ENCODE measurements at places on chromosomes 7 and 10. TPM values are rescaled to one million over a fixed set of nuclear protein-coding genes. Genes with fewer than 3 reads are reported as not detected.

DNA sequence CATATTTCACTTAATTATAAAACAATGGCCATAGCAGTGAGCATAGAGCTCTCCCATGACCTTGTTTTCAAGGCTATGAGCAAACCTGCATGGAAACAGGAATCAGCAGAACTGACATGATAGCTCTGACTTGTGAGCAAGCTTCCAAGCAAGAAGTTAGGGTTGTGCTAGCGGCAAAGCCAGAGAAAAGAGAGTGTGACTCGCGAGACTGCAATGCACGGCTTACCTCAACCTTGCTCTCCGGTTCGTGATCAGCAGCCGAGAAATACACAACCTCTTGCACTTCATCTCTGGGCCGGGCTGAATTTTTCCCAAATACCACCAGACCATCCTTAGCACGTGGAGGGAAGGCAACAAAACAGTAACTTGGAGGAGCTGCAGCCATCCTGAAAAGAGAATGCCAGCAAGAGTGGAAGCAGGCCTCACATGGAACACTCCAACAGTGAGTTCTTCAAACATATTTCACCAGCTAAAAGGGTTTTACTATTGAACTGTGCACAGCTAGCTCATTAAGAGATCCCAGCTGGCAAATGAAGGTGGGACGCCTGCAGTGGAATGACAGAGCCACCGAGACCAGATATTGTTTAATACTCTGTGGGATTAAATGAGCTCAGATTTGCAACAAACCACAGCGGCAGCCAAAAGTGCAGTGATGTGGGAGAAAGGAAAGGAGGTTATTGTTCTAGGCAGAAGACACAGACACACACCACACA is 20.8 kb downstream of the SCRN1 start:
- H3K27ac ChIP-seq, result peak overlapping the region; percentile 38
- H3K4me3 ChIP-seq, result no peak overlapping the region
- DNase-seq, result peak; percentile 85
- H3K36me3 ChIP-seq, result peaks cover 12% of the 10 kb centered on the region

The TFR2 gene
- total RNA-seq, result 0.50 TPM

DNA sequence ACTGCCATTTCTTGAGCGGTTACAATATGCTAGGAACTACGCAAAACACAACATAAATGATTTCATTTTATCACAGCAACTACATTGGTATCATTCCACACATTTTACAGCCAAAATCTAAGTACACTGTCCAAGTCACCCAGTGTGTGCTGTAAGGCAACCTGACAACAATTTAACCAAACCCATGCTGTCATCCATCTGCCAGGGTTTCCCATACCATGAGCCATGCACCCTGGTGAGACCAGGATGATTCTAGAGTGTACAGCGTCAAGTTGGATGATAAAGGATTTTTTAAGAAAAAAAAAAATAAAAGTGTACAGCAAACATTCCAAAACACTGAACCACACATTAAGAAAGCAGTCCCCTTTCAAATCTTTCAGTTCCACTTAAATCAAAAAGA is 52.9 kb downstream of the PIK3AP1 start:
- no peak overlapping the region for H3K27ac ChIP-seq
- peak; percentile 58 for DNase-seq
- no peak overlapping the region for H3K4me3 ChIP-seq
- H3K36me3 ChIP-seq, result no peaks in the 10 kb centered on the region

DNA sequence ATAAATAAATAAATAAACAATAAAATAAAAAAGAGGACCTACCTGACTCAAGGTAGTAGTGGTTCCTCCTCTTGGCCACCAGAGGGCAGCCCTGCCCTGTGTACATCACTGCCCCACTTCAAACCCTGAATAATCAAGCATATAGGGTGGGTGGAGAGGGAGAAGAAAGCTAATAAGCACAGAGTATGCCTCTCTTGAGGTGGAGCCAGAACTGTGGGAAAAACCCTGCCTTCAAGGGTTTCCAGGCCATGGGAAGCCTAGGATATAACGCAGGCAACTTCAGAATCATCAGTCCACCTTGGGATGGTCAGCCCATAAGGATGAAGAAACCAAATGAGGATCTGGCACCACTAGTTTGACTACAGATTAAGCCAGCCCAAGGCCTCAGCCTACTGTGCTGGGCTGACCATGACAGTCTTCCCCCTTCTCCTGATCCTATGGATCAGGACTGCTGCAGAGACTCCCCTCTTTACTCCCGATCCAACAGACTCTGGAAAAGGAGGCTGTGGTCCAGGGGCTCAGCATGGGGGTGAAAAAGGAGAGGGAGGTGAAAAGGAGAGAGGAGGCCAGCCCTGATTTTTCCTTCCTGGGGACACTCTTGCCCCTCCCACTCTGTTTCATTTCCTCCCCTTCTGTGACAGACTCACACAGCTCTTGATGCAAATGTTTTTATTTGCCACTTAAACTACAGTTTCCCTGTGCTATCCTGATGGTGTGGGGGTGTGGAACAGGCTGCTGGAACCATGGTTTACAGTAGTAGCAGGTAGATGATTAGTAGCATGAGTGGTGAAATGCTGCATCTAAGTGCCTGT is 10.1 kb downstream of the AVPI1 start:
- no peak overlapping the region for H3K27ac ChIP-seq
- H3K27me3 ChIP-seq, result no peaks in the 10 kb centered on the region
- peaks cover 21% of the 10 kb centered on the region for H3K36me3 ChIP-seq
- H3K4me1 ChIP-seq, result peaks cover 5% of the 10 kb centered on the region

The MALRD1 gene
- total RNA-seq, result 0.24 TPM

DNA sequence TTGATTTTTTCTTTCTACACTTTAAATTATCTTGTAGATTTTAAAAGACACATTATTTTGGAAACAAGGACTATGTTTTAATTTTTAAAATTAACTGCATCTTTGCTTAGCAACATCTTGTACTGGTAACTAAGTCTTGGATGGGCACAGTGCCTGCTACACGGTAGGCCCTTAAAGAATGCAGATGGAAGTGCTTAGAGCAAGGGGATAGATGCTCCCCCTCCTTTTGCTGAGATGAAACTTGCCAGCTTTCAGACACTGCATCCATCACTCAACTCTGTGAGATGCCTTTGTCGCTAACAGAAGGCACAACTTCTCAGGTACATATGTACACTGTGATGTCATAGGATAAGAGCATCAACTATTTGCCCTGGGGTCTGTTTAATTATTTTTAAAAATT is 103.9 kb downstream of the LRRC18 start:
- no peaks in the 10 kb centered on the region for H3K27me3 ChIP-seq
- no peaks in the 10 kb centered on the region for H3K4me1 ChIP-seq
- H3K4me3 ChIP-seq, result no peak overlapping the region
- H3K27ac ChIP-seq, result no peak overlapping the region

- H3K27ac ChIP-seq, result no peak overlapping the region
- H3K36me3 ChIP-seq, result no peaks in the 10 kb centered on the region
- H3K4me1 ChIP-seq, result no peaks in the 10 kb centered on the region
- no peaks in the 10 kb centered on the region for H3K27me3 ChIP-seq
- no peak overlapping the region for H3K4me3 ChIP-seq
Observed at GRCh38 chr7:24133691-24134090, 150.3 kb upstream of the NPY start.

The BAMBI gene
- total RNA-seq, result 45.4 TPM

The CYP26A1 gene
- total RNA-seq, result 0.53 TPM

The KCNMA1 gene
- 45.8 TPM for total RNA-seq

The FFAR4 gene
- not detected for total RNA-seq

- H3K27ac ChIP-seq, result no peak overlapping the region
- peaks cover 7% of the 10 kb centered on the region for H3K4me1 ChIP-seq
- H3K36me3 ChIP-seq, result no peaks in the 10 kb centered on the region
- H3K27me3 ChIP-seq, result no peaks in the 10 kb centered on the region
Observed at GRCh38 chr7:70214071-70214470, 615.8 kb downstream of the AUTS2 start.

The ABCB1 gene
- 1.8 TPM for total RNA-seq

- H3K4me1 ChIP-seq, result no peaks in the 10 kb centered on the region
- no peaks in the 10 kb centered on the region for H3K36me3 ChIP-seq
- no peak overlapping the region for H3K4me3 ChIP-seq
Observed at GRCh38 chr10:95391164-95391563, 100.4 kb upstream of the PDLIM1 start.

DNA sequence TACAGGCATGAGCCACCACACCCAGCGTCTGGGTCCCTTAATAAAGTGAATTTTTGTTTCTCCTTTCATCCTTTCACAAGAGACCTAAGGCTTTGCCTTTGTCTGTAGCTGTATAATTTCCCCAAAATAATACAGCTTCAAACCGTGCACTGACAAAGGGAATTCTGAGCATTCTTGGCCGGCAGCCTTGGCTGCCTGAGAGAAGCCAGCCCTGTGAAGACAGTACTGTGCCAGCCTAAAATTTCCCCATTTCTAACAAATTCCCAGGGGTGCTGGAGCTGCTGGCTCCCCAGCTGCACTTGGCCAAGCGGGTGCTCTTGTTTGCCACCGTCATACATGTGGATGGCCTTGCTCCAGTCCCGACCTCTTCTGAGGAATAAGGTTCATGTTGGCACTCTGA is 106.2 kb downstream of the ZMYND11 start:
- H3K4me1 ChIP-seq, result no peaks in the 10 kb centered on the region
- no peak overlapping the region for H3K4me3 ChIP-seq
- peaks cover 13% of the 10 kb centered on the region for H3K36me3 ChIP-seq

DNA sequence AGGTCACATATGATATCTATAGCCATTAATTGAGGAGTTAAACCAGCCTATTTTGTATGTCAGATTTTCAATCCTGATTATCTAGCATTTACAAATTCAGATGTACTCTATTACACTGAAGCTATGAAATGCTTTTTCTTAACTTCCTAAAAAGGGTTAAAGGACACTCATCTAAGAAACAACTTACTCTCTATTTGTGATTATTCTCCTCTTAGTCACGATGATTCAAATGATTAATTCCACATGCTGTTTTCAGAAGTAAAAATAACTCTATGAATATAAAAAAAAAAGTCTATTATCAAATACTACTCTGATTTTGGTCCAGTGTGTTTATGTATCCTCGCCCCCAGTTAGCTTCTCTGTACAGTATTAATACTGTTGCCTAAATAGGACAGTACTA is 1199.9 kb downstream of the GATA3 start:
- H3K36me3 ChIP-seq, result no peaks in the 10 kb centered on the region
- DNase-seq, result peak; percentile 70
- peak overlapping the region; percentile 62 for H3K27ac ChIP-seq
- no peaks in the 10 kb centered on the region for H3K27me3 ChIP-seq

GRCh38 chr10:102727037-102727818 is 12.8 kb downstream of the SFXN2 start:
- no peak overlapping the region for H3K27ac ChIP-seq
- no peak for DNase-seq
- H3K27me3 ChIP-seq, result no peaks in the 10 kb centered on the region
- H3K36me3 ChIP-seq, result peaks cover 11% of the 10 kb centered on the region

DNA sequence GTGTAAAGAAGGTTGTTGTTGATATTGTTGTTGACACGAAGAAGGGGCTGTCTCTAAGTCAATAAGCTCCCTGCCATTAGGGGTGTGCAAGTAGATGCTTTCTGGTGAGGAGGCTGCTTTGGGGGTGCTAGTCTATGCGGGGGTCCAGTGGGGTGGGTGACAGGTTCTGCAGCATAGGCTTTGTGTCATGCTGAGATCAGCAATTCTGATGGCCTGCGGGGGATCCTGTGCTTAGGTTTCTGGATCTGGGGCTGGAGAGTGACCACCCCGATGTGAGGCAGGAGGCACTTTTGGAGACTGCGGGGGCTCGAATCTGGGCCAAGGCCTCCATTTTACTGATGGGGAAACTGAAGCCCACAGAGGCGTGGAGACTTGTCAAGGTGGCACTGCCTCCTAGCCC is 5.1 kb downstream of the AQP1 start:
- no peaks in the 10 kb centered on the region for H3K27me3 ChIP-seq
- no peak for DNase-seq
- no peak overlapping the region for H3K27ac ChIP-seq
- H3K36me3 ChIP-seq, result no peaks in the 10 kb centered on the region
- H3K4me1 ChIP-seq, result peaks cover 30% of the 10 kb centered on the region

DNA sequence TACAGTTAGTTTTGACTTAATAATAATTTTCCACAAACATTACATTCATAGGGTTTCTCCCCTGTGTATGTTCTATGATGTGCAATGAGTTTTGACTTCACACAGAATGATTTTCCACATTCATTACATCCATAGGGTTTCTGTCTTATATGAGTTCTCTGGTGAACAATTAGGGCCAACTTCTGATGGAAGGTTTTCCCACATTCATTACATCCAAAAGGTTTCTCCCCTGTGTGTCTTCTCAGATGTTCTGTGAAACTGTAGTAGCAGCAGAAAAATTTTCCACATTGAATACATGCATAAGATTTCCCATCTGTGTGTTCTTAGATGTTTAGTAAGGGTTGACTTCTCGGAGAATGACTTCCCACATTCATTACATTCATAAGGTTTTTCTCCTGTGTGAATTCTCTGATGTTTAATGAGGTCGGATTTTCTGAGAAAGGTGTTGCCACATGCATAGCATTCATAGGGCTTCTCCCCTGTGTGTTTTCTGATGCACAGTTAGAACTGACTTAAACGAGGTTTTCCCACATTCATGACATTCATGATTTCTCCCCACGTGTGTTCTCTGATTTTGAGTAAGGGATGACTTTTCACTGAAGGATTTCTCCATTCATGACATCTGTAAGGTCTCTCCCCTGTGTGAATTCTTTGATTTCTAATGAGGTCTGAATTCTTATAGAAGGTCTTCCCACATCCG is 118.5 kb downstream of the ZNF33B start:
- H3K36me3 ChIP-seq, result no peaks in the 10 kb centered on the region
- no peak overlapping the region for H3K27ac ChIP-seq
- H3K27me3 ChIP-seq, result no peaks in the 10 kb centered on the region
- no peaks in the 10 kb centered on the region for H3K4me1 ChIP-seq
- peak; percentile 4 for DNase-seq

GRCh38 chr7:69193061-69193460 is 405.2 kb upstream of the AUTS2 start:
- H3K4me3 ChIP-seq, result no peak overlapping the region
- H3K36me3 ChIP-seq, result no peaks in the 10 kb centered on the region
- DNase-seq, result no peak
- H3K4me1 ChIP-seq, result no peaks in the 10 kb centered on the region
- no peaks in the 10 kb centered on the region for H3K27me3 ChIP-seq

DNA sequence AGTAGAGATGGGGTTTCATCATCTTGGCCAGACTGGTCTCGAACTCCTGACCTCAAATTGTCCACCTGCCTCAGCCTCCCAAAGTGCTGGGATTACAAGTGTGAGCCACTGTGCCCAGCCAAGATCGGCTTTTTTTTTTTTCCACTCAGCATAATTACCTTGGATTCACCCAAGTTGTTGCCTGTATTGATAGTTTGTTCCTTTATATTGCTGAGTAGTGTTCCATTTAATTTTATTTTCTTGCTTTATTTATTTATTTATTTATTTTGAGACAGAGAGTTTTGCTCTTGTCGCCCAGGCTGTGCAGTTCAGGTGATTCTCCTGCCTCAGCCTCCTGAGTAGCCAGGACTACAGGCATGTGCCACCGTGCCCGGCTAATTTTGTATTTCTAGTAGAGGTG is 21.3 kb downstream of the KMT2E start:
- no peaks in the 10 kb centered on the region for H3K4me1 ChIP-seq
- no peaks in the 10 kb centered on the region for H3K36me3 ChIP-seq
- H3K27me3 ChIP-seq, result no peaks in the 10 kb centered on the region
- no peak overlapping the region for H3K27ac ChIP-seq

The ACTL6B gene
- not detected for total RNA-seq

DNA sequence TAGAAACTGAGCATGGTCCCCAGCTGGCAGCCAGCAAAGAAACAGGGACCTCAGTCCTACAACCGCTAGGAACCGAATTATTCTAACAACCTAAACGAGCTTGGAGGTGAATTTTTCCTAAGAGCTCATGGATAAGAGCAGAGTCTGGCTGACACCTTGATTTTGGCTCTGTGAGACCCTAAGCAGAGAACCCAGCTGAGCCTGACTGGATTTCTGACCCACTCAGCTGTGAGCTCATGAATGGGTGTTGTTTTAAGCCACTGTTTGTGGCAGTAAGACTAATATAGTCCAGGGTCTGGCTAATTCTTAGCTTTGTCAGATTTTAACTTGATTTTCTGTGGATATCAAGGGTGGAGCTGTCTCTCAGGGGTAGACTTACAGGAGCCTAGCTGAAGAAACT is 77.1 kb downstream of the KAT6B start:
- no peak overlapping the region for H3K27ac ChIP-seq
- H3K4me3 ChIP-seq, result no peak overlapping the region
- no peaks in the 10 kb centered on the region for H3K27me3 ChIP-seq
- H3K4me1 ChIP-seq, result peaks cover 6% of the 10 kb centered on the region
